ENCODE measurements at places on chromosomes 3 and 15.

- no peak for DNase-seq
These were observed 12.3 kb upstream of the UBXN7 start for GRCh38 chr3:196444500-196444894.

GRCh38 chr15:88487796-88488523, 20.5 kb downstream of the MRPS11 start:
- no peak for DNase-seq

- DNase-seq, result no peak
These were observed 728.6 kb downstream of the GRM7 start for GRCh38 chr3:7589526-7589925.

DNA sequence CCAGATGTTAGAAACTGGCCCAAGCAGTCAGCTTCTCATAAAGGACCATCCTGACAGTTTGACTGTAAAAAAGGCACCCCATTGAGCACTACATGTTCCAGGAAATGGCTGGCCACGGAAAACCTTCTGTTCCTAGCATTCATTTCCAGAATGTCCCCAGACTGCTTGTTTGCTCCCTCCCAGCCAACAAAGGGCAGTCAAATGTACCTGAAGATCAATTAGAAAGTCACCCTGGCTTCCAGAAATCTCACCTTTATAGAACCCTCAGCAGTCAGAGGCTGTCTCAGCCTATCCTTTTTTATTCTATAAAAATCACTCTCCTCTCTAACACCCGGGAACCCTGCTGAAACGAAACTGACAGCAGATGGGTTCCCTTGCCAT, 784 bp upstream of the SAMMSON start:
- no peak for DNase-seq

DNA sequence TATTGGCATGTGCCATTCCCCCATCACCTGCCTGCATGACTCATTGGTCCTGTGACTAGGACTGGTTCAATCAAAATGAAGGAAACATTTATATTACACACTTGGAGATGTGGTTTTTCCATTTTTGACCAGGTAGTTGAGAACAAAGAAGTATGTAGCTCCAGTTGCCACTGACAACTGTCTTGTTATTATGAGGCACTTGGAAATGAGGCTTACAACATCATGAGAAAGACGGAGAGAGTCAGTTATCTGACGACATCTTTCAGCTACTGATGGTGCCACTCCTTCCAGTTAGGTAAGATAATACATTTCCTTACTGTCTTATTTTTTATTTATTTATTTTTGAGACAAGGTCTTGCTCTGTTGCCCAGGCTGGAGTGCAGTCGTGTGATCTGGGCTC, 21.8 kb upstream of the PROK2 start:
- DNase-seq, result no peak

GRCh38 chr3:57079474-57079831, 19.0 kb downstream of the SPATA12 start:
- no peak for DNase-seq

GRCh38 chr15:73485372-73485771, 42.4 kb downstream of the REC114 start:
- DNase-seq, result no peak

- DNase-seq, result no peak
These were observed 51.9 kb upstream of the ADAMTSL3 start for GRCh38 chr15:83602021-83602420.

DNA sequence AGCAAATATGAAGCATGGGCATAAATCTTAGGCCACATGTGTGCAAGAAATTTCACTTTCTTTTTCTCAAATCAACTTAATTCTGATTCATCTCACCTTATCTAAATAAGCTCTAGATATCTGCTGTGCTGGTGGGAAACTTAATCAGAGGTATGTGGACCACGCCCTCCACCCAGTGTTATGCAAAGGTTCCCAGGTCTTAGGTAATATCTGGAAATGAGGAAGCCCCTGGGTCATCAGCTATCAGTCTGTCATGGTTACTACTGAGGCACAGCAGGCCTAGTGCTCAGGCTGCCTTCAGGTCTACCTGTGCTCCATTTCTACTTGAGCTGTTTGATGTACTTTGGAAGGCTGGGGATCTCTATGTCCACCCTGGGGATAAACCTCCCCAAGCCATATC, 134.4 kb upstream of the KCNH8 start:
- DNase-seq, result no peak

DNA sequence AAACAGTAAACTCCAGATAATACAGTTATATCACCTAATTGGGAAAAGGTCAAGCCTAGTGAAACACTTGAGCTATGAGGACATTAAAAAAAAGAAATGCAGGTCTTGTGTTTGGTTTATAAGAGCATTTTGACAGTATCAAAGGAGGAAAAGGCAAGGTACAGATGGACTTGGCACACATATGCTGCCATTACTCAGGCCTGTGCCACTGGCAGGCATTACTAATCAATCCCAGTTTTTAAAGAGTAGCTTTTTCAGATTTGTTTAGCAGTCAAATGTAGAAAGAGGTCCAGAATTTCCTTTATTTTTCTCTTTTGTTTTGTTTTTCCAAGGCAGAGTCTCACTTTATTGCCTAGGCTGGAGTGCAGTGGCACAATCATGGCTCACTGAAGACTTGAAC, 38.9 kb downstream of the MDFIC2 start:
- no peak for DNase-seq

DNA sequence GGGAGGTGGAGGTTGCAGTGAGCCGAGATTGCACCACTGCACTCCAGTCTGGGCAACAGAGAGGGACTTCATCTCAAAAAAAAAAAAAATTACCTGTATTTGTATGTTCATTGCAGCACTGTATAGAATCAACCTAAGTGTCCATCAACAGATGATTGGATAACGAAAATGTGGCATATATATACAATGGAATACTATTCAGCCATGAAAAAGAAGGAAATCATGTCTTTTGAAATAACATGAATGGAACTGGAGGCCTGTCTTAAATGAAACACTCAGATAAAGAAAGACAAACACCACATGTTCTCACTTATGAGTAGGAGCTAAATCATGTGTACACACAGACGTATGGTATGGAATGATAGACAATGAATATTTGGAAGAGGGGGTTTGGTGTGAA, 59.4 kb upstream of the MEF2A start:
- DNase-seq, result no peak

DNA sequence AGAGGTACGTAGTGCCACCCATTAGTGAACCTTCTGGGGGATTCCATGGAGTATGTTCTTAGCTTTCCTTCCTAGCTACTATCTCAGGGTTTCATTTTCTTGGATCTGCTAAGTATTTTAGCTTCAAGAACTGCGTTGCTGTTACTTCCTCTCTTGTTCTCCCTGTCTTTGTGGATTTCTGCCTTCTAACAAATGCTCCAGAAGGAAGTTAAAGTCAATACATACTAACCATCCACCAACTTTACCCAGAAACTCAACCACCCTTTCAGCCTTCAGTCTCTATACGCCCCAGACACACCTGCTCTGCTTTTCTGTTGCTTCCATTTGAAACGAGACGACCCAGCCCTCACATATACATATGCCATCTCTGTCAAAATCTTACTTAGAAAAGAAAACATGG, 2.4 kb upstream of the KLF13 start:
- no peak for DNase-seq

GRCh38 chr3:81874738-81875137, 113.3 kb upstream of the GBE1 start:
- no peak for DNase-seq

GRCh38 chr3:81760215-81760614, 1.2 kb downstream of the GBE1 start:
- no peak for DNase-seq

- no peak for DNase-seq
These were observed 71.9 kb downstream of the FILIP1L start for GRCh38 chr3:100042166-100042981.

- DNase-seq, result no peak
These were observed 5.2 kb upstream of the ADAMTS9 start for GRCh38 chr3:64693031-64693430.

- DNase-seq, result no peak
These were observed 437.8 kb downstream of the RBMS3 start for GRCh38 chr3:29718661-29719065.

DNA sequence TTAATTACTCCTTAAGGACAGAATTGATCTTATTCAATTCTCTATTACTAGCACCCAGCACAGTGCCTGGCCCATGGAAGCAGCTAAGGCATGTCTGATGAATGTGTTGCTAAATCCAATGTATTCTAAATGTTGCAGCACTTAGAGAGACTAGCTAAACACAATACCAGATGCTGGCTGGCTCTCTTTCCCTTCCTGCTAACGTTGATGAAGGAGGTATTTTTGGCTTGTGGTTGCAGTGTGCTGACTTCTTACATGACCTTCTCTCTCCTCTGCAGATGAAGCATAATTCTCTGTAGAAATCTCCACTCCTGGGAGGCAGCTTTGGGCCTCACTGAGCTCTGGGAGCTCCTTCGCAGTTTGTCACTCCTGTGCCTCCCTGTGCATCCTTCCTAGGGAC, 183.6 kb downstream of the PEX5L start:
- DNase-seq, result no peak

- DNase-seq, result no peak
These were observed 150.5 kb upstream of the LPP start for GRCh38 chr3:188003188-188004171.

DNA sequence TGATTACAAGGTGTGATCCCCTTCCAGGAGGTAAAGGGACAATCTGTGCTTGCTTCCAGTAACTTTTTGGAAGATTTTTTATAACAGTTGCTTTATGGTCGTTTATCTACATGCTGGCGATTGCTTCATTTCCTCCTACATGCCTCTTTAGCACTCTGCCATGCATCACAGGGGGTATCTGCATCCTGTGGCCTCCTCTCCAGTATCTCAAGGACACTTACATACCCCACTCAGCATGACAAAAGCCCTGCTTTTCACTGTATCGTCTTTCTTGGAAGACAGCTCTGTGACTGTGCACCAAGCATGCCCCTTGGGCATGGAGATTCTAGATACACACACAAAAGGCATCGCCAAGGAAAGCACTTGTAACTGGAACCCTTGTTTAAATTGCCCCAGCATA, 25.3 kb downstream of the CAPN3 start:
- DNase-seq, result no peak

- DNase-seq, result no peak
These were observed 666.5 kb downstream of the SQOR start for GRCh38 chr15:46301291-46301690.

DNA sequence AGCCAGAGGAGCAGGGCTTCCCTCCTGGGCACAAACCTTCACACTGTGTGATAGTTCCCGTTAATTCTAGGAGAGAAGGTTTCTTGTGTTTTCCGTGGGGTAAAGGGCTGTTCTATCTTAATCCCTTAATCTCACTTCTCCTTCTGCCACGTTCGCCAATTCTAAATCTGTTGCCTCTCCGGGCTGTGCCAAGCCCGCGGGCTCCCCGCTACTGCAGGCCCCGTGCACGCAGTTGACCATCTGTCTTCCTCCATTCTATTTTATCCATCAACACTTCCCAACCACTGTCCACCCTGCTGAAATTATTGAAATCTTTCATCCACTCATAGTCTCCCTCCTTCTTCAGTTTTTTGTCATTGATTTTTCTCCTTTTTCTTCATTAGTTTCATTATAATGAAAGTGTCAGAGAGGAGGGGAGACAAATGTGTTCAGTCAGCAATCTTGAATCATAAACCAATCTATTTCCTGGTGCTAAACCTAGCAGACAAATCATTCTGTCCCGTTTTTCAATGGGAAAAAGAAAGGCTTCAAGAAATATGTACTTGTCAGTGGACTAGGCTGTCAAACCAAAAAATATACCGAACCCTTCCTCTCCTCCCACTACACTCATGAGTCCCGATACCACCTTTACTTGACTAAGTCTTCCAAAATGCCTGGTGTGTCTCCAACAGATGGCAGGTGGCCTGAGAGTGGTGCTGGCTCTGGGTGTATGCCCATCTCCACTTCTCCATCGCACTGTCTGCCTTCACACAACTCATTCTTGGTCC, 39.6 kb downstream of the SLCO2A1 start:
- no peak for DNase-seq

DNA sequence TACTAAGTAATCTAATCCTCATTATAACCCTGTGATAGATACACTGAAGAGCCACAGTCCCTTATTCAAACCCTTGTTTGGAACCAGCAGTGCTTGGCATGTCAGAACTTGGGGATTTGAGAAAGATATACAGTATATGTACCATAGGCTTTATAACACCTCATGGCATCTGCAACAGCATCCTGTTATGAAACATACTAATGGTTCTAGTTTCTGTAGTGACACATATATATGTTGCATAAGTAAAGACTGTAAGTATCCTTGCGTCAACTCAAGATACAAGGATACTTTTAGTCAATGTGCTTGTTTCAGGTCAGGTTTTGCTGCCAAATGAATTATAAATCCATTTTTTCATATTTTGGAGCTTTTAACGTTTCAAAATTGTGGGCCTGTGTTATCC, 58.5 kb downstream of the CCNL1 start:
- no peak for DNase-seq

DNA sequence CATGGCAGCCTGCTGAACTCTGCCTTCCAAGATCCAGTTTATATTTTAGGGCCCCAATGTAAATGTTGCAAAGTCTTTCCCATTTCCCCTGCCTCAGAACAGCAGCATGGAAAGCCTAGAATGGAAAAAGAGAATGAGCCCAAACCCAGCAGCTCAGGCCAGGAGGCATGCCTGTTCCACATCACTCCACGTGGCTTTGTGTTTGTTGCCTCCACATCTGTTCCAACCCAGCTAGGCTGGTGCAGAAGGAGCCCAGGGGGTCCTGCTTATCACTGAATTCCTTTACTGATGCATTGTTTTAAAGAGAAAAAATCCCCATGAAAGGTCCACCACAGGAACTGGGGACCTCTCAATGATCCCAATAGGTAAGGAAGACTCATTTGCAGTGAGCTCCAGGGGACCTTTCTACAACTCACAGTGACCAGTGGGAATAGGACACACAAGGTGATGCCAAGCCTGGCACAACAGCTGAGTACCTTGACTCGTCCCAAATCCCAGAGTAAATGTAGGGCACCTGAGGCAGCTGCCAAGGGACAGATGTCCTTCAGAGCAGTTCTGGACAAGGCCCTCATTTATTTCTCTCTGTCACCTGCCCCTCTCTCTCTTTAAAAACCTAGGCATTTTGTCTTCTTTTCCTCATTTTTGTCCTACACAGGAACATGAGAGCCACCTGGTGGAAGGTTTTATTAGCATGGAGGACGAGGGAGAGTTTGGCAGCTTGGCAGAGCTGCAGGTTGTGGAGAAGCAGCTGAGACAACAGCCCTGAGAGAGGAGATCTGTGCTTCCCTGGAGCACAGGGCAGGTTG, 41.7 kb upstream of the ADAMTS17 start:
- DNase-seq, result no peak

DNA sequence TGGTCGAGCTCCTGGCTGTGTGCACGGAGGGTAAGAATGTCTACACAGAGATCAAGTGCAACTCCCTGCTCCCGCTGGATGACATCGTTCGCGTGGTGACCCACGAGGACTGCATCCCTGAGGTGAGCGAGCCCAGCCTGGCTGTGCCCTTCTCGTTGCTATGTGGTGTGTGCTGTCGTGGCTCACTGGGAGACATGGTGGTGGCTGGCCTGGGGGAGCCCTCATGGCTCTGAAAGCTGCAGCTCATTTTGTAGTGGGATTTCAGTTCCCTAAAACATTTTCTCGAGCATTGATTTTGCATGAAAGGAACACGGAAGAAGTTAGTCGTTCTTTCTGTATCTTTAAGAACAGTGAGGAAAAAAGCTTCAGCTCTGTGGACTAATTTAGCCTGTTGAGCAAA, 200.5 kb downstream of the ITPR1 start:
- no peak for DNase-seq
